ENCODE measurements at places on chromosomes 1 and 21. TPM values are rescaled to one million over a fixed set of nuclear protein-coding genes. Genes with fewer than 3 reads are reported as not detected.

GBP1 gene
- 241 TPM for total RNA-seq

PYCR2 gene
- total RNA-seq = 127 TPM

TFF2 gene
- total RNA-seq = not detected

RGS16 gene
- 33.0 TPM for total RNA-seq

AKNAD1 gene
- not detected for total RNA-seq

DMBX1 gene
- 0.47 TPM for total RNA-seq

RUNX3 gene
- total RNA-seq = 177 TPM

RHBG gene
- not detected for total RNA-seq

CFAP74 gene
- total RNA-seq = not detected

ADCY10 gene
- 0.48 TPM for total RNA-seq

PRAMEF17 gene
- total RNA-seq = not detected

CRP gene
- not detected for total RNA-seq

KRTAP19-3 gene
- not detected for total RNA-seq

WNT2B gene
- 0.14 TPM for total RNA-seq

AK4 gene
- total RNA-seq = 24.4 TPM

DENND2D gene
- 103 TPM for total RNA-seq

FCRL3 gene
- 33.7 TPM for total RNA-seq

C1QTNF12 gene
- total RNA-seq = 5.6 TPM

LORICRIN gene
- not detected for total RNA-seq

KLHL17 gene
- 27.9 TPM for total RNA-seq
